ENCODE measurements at places on chromosomes 6 and 20.

DNA sequence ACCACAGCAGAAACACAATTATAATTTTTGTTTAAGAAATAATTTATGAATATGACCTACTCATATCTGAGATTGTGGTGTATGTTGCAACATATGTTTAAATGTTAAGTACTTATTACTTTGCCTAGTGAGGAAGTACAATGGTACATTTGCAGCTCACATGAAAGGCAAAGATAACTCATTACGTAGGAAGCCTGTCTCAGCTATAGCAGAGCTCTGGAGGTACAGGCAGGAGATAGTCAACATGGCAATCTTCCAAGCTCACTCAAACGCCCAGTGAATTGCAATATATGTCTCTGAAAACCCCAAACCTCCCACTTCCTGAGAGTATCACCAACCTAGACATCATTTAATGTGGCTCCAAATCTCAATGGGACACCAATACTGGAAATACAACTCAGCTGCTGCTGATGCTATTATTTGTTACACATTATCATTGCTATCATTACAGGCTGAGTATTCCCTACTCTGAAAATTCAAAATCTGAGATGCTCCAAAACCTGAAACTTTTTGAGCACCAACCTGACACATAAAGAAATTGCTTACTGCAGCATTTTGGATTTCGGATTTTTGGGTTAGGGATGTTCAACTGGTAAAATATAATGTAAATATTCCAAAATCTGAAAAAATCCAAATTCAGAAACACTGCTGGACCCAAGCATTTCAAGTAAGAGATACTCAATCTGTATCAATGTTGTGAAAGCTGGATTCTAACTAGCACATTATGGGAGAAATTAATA, 25.1 kb upstream of the GSTA4 start:
- DNase-seq = no peak

DNA sequence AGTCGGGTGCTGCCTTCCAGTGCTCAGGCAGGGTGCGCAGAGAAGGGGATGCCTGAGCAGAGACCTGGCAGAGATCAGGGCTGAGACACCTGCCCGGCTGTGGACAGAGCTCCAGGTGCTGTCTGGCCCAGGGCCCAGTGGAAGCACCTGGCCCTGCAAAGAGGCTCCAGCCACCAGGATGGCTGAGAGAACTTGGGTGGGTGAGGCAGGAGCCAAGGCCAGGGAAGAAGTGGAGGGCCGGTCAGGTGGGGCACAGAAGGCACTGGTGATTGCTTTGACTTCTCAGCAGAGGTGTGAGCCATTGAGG, 31.2 kb downstream of the PNLDC1 start:
- no peak for DNase-seq

DNA sequence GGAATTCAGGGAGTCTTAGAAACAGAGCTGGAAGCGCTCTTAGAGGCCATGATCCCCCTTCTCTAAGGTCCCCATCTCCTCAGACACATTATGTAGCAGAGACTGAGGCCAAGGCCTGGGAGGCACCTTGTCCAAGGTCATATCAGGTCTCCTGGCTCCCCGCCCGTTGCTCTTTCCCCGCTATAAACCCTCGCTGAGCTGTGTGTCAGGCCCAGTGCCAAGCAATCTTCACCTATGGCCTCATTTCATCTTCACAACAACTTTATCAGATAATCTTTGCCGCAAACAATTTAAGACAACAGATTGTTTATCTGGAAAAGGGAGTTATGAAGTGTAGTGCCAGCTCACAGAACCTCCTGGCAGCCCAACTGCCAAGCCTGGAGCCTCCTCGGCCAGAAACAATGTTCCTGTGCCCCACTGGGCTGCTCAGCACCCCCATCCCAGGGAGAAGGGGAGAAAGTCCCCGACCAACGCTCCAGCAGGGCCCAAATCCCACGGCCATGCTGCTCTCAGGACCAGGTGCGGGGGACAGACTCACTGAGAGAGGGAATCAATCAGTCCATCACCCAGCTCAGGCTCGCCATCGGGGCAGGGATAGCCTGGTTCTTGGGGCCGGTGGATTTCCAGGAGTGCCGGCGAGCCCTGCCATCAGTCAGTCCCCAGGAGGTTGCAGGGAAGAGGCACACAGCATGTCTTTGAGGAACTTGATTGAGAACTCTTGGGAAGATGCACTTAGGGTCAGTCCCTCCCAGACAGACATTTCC, 16.9 kb upstream of the FANCE start:
- DNase-seq = no peak

- no peak for DNase-seq
These were observed 23.3 kb downstream of the MTFR2 start for GRCh38 chr6:136226674-136227377.

- no peak for DNase-seq
These were observed 88.2 kb downstream of the SAMD3 start for GRCh38 chr6:130134582-130134981.

- DNase-seq = peak; percentile 8
These were observed 32.4 kb downstream of the MDGA1 start for GRCh38 chr6:37665304-37665703.

GRCh38 chr20:34922654-34923381, 32.8 kb downstream of the GSS start:
- no peak for DNase-seq

DNA sequence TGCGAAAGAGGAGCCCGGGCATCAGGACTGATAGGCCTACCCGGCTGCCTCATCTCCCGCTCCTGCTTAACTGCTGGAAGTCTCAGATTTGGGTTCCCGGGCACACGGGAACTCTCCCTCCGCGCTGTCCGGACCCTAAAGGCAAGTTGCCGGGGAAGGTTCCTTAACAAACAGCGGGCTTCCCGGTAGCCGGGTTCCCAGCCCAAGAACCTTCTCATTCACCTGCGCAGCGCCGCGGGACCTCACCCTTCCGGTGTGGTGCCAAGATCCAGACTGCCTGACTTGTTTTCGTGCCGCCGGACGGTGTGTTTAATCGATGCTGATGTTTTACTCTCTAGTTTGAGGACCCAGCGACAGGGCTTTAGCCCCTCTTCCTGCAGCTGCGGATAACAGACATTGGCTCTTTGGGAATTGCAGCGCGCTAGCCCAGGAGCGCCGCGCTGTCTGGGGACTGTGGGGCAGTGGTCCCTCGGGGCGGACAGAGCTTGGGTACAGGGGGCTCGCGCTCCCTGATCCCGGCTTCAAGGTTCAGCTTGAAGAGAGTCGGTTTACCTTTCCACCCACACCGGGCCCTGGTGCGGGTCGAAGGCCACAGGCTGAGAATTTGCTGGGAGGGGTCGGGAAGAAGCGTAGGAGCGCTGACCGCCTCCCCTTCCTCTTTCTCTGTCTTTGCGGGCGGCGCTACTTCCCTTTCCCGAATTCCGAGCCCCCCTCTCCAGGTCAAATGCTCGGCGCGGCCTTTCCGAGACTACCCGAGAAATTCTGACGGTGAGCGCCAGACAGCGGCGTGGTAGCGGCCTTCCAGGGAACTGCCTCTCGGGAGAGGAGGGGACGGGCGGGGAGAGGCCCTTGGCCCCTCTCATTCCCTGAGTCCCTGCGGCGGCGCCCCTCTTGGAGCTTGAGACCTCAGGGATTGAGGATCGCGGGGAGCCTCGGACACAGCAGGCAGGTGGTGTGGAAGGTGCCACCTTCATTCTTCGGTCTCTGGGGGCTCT, 17.2 kb downstream of the ABT1 start:
- DNase-seq = no peak

DNA sequence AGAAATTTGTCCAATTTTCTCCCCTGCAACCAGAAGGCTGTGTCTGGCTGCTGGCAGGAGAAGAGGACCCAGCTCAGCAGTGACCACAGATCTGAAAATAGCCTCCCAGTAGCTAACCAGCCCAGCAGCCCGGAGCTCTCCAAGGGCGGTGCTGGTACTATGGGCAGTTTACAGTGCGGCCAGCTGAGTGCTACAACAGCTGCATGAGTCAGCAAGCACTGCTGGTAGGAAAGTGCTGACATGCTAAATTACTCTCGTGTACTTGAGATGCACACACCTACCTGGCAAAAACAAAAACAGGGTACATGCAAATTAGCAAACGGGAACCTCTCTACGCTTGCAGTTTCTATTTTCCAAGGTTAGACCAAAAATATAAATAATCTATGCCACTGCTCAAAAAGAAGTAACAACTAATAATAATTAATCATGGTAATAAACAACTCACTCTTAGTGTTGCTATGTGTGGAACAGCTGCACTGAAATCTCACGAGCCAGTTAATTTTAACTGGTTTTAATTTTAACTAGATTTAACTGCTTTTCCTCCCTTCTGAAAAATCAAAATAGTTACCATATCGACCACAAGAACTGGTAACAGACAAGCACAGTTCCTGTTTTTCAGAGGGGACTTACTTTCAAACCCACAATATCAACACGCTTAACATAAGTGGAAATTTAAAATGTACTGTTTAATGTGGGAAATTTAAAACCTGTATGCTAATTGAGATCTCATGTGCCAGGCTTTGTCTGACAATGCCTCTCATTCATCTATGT, 10.8 kb downstream of the BACH2 start:
- DNase-seq = peak; percentile 93

DNA sequence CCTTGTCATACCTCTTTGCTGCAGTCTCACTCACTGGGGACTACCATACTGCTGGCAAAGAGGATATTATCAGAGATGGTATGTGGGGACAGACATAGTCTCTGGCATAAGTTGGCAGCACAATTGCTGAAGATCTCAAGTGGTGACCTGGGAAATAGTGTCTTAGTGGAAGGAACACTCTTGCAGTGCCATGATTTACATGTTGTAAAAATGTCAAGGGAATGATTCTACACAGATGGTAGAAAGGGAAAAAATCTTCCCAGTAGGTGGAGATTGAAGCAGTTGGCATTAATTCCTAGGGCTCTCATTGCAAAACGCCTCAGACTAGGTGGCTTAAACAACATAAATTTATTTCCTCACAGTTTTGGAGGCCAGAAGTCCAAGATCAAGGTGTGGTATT, 662.2 kb downstream of the DHX35 start:
- no peak for DNase-seq

DNA sequence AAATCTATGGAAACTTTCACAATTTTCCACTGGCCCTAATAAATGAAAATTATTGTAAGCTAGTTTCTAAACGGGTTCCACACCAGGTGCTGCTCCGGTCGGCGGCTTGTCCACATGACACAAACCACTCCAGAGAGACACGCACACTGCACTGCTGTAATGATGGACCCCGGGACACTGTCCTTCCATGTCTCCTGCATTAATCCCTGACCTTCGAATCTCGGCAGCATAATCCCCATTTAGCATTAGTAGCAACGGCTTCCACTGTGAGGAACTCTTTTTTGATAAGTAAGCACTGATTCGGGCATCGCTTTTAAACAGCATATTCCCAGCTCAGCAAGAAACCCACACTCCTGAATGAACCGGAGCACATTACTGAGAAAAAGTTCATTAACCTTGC, 43.5 kb downstream of the INSM1 start:
- no peak for DNase-seq

DNA sequence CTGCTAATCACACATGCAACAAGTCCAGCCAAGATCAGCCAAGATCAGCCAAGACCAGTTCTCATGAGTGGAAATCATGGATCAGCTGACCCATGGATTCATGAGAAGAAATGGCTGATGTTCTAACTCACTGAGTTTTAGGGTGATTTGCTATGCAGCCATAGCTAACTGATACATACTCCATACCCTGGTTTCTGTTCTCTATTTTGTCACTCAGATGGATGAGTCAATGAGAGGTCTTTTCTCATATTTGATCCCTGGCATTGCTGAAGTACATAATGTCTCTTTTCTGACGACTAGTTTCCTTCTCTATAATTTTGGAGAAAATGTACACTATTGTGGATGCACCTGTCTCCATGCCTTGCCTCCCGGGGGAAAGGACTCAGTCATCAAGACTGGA, 118.4 kb upstream of the LY86 start:
- DNase-seq = no peak

DNA sequence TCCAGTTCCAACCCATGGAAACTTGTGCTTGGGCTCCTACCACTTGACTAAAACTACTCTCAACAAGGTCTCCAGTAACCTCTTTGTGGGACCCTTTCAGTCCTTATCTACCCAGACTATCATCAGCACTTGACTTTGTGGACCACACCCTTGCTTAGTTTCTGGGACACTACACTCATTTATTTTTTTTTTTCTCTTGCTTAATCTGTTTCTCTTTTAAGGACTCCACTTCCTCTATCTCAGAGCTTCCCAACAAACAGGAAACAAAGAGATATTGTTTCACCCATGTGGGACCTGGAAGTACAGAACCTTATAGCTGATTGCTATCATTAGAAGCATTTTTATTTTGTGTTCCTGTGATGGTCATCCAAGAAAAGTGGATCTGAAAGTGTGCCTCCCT, 28.8 kb upstream of the ME1 start:
- DNase-seq = no peak

DNA sequence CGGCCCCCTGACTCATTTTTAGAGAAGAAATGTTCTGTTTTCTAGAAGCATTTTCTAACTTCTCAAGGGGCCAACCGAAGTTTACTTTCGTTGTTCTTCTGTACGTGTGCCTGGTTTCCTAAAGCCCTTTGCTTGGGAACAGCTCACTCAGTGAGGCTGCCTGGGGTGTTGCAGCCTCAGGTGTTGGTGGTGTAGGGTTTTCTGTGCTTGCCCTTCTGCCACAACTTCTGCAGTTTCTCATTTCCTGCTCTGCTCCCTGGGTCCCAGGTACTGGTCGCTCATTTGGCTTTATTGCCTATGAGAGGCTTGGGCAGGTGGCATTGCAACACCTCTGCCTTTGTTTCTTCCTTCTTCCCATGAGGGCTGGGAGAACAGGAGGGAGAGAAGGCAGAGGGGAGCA, 278.3 kb downstream of the SOX4 start:
- no peak for DNase-seq

GRCh38 chr20:19812696-19813095, 54.6 kb downstream of the RIN2 start:
- DNase-seq = no peak

DNA sequence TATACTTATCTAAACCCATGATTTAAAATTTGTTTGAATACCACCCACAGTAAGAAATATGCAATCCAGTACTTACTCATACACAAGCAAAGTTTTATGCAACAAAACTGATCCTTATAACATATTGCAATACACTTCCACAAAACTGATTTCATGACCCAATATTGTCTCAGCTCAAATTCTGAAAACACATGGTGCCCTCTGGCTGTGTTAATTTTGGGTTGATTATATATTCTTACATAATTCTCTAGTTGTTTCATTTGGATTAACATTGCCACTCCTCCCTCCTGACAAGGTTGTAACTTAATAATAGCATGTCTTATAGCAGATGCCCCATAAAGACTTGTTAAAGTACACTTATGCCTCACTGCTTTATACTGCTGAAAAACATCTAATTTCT, 73.0 kb upstream of the TULP1 start:
- DNase-seq = no peak

GRCh38 chr6:165906-166305, 126.4 kb upstream of the DUSP22 start:
- no peak for DNase-seq

DNA sequence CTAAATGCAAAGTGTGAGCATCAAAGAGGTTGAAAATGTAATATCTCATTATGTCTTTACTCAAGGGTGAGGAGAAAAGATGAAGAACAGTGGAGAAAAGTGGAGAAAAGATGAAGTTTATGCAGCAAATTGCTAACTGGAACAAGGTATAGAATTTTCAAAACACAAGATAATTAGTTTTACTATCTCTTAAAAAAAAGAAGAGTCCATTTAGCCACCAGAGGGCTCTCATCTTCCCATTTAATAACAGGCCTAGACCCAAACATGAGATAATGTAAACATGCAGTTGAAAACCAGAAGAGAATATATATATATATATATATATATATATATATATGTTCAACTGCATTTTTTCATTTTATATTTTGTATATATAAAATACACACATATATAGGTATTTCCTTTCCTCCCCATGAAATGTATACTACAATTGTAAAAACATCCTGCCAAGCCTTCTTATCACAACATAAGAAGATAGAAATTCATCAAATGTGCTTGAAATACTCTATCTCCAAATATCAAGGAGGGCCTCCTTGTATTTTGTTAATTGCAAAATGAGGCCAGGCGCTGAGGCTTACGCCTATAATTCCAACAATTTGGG, 78.4 kb downstream of the ADTRP start:
- DNase-seq = no peak

Measured in posterior vena cava (tissue), 2 donors.